ENCODE measurements at places on chromosomes 4 and X.

- DNase-seq, result no peak
These were observed 377.3 kb downstream of the ARAP2 start for GRCh38 chr4:35867057-35867456.

DNA sequence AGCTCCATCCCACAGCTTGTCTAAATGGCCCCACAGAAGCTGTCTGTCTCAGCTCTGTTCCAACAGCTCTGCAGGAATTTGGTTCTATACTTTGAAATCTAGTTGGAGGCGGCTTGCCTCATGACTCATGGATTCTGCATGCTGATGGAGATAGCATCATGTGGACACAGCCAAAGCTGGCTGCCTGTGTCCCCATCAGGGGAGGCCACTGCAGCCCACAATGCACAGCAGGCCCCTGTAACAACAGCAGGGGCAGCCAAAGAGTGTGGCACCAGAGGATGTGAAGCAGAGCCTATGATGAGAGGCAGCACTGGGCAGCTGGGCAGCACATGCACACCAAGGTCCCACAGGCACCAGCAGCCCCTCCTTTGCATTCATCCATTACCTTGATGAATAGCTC, 67.2 kb downstream of the DCAF12L1 start:
- no peak for DNase-seq

- DNase-seq, result no peak
These were observed 72.4 kb downstream of the PALLD start for GRCh38 chr4:168569066-168569930.

DNA sequence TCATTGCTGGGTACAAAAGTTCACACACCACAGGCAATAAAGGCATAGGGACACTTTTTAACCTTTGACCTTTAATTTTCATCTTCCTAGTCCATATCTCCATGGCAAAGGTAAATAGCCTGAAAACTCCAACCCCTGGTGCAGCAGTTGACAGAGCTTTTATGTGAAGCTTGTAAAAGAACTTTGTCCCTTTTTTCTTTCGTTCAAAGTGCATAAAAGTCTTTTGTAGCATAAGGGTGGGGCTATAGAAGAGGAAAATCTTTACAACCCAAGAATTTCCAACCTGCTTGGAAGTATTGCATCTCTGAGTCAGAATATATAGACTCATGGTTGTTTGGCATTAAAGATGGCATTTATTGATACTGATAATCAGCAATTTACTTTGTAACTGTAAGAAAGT, 20.4 kb downstream of the POF1B start:
- DNase-seq, result no peak

DNA sequence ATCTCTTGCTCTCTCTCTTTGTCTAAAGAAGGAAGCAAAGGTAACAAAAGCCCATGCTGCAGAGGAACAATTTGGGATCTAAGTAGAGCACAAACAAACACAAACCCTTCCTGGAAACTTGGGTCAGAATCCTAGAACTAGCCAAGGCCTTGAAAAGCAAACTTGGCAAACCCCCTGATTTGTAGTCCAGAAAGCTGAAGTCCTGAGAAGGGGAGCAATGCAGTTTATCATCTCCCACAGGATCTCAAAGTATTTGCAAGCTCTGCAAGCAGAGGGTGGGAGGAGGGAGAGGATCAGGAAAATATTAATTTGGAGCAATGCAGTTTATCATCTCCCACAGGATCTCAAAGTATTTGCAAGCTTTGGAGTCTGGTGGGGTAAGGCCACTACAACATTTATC, 379.5 kb upstream of the FGF13 start:
- no peak for DNase-seq

DNA sequence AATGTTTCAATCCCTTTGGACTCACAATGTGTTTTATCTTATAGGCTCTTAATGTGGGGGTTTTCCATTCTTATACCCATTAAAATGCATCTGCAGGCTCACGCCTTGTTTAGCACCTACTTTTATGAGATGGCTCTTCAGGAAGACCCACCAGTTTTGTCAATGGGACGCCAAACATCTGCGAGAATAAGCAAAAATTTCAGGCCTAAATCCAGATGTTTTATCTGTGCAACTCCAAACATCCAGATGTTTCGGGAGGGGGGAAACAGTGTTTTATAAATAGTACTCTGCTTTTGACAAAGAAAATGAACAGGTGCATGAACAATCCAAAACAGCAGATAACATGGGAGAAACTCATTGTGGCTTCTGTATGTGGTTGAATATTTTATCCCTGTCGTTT, 342.8 kb downstream of the DHX15 start:
- DNase-seq, result no peak

- no peak for DNase-seq
These were observed 17.4 kb upstream of the UBA1 start for GRCh38 chrX:47176101-47176740.

- DNase-seq, result no peak
These were observed 7.3 kb downstream of the PPP1R3F start for GRCh38 chrX:49276671-49277534.

DNA sequence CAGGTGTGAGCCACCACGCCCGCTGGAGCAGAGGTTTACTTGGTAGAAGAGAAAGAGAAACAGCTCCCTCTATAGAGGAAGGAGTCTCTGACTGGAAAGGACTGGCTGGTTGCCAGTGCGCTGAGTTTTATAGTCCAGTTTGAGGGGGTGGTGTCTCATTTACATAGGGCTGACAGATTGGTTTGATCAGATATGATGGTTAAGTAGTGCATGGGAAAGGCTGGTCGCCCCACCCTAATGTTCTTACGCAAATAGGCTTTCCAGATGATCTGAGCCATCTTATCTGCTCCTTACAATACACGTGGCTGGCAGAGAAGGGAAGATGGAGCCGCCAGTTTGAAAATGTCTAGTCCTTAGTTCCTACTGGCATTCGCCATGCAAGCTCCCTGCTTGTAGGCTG, 439.5 kb downstream of the NAF1 start:
- no peak for DNase-seq

DNA sequence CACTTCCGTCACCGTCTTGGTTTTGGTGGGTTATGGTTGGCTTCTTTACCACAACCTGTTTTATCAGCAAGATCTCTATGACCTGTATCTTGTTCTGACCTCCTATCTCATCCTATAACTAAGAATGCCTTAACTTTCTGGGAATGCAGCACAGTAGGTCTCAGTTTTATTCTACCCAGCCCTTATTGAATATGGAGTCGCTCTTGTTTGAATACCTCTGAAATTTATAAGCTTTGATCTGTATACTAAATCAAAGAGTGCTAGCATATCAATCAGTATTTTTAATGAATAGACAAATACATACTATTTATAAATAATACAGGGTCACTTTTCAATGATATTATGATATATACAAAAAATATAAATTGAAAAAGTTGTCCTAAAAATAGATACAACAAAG, 690.0 kb downstream of the TRAM1L1 start:
- no peak for DNase-seq

- DNase-seq, result no peak
These were observed 15.4 kb downstream of the HMGB2 start for GRCh38 chr4:173318648-173319211.

- no peak for DNase-seq
These were observed 318.0 kb downstream of the FBXW7 start for GRCh38 chr4:152217896-152218295.

DNA sequence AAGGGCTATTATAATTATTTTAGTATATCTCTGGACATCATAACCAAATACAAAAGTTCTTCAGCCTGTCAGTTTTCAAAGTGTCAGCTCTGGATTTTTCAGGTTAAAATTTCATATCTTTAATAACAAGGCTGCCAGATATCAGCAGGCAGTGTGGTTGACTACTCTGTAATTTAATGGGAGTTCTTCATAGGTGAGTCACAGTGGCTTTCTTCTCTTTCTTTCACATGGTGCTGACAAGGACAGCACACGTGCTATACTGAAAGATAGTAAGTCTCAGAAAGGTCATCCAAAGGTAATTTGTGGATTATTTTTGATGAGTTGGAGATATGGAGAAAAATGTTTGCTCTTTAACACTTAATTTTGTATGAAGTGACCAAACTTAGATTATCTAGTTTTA, 43.2 kb downstream of the GALNT7 start:
- no peak for DNase-seq

- DNase-seq, result no peak
These were observed 1023.3 kb upstream of the TENM3 start for GRCh38 chr4:181219783-181220416.

GRCh38 chr4:55395218-55395528, 584 bp upstream of the TMEM165 start:
- DNase-seq, result no peak

DNA sequence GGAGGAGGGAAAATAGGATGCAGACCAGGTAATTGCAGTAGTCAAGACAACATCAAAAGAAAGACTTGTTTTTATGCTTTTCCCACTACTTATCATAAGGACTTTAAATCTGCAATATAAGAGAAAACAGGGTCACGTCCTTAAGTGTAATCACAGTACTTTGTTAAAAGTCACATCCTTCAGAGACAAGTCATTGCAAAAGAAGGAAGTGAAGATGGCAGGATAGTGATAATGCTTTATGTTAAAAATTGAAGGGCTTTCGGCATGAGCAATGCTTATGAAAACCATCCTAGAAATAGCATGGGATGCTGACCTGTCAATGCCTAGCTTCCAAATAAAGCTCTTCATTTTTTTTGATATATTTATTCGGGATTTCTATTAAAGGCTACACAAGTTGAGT, 110.2 kb upstream of the TENM3 start:
- no peak for DNase-seq

- no peak for DNase-seq
These were observed 584.8 kb downstream of the PPARGC1A start for GRCh38 chr4:23305026-23305425.

GRCh38 chr4:158938220-158939044, 164.4 kb upstream of the RAPGEF2 start:
- DNase-seq, result no peak

- no peak for DNase-seq
These were observed 65.5 kb downstream of the GLRA3 start for GRCh38 chr4:174763454-174764104.

GRCh38 chr4:185204238-185204910, 574 bp upstream of the CFAP97 start:
- no peak for DNase-seq

DNA sequence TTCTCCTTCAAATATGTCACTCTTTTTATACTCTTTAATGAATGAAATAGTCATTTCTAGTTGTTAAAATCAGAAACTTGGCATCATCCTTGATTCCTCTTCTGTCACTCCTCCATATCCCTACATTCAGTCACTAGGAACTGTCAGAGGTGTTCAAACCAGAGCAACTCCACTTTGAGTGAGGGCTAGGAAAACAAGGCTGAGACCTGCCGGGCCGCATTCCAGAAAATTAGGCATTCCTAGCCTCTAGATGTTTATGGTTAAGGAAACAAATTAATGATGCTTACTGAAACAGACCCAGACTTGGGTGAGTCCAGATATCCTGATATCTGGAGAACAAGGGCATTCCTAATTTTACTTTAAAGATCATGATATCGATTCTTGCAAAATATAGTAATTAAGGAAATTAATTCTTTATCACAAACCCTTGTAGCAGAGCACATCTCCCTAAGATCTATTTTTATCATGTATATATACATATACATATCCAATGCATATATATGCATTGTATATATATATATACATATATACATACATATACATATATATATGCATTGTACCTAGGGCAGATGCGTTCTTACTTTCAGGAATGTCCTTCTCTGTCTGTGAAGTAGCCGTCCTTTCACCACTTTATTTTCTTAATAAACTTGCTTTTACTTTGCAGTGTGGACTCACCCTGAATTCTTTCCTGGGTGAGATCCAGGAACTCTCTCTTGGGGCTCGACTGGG, 98.4 kb upstream of the GC start:
- no peak for DNase-seq

DNA sequence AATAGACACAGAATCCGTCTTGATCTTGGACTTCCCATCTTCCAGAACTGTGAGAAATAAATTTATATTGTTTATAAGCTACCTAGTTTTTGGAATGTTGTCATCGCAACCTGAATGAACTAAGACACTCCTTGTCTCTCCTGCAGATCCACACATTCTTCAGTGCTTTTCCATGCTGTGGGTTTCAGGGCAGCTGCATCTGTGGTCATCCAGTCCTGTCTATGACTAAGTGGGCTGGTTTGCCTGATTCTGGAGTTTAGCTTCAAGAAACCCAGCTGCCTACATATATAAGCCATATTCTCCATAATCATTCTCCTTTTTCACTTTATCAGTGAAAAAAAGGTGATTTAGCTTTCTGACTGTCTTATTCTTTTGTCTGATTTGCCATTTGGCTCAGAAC, 170.3 kb upstream of the KIT start:
- DNase-seq, result no peak

- DNase-seq, result no peak
These were observed 339.5 kb downstream of the DHX15 start for GRCh38 chr4:24244663-24245490.
